ENCODE measurements at places on chromosomes 12 and 14.

DNA sequence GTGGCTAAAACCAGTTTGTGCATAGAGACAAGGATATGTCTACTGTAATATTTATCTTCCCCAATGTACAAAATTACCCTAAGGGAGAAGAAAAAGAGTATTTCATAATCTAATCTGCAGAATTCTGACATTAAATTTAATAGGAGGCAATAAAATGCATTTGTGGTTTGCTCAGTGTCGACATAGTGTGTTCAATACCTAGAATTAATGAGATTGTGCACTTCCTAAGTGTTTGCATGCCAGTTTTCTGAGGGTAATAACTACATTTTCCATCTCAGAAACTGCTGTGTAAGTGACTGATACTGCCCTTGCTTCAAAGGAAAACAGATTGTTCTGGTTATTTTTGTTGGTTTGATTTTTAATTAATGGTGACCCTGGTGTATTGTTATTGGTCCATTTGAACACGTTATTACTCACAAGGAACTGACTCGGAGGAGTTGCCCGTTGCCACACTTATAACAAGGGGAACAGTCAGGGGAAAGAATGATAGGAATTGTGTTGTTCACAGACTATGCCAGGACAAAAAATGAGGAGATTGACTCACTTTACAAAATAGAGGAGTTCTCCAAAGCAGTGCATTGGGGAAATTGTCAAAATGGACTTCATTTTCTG lies 960.3 kb upstream of the TMEM132C start:
- no peak for DNase-seq

DNA sequence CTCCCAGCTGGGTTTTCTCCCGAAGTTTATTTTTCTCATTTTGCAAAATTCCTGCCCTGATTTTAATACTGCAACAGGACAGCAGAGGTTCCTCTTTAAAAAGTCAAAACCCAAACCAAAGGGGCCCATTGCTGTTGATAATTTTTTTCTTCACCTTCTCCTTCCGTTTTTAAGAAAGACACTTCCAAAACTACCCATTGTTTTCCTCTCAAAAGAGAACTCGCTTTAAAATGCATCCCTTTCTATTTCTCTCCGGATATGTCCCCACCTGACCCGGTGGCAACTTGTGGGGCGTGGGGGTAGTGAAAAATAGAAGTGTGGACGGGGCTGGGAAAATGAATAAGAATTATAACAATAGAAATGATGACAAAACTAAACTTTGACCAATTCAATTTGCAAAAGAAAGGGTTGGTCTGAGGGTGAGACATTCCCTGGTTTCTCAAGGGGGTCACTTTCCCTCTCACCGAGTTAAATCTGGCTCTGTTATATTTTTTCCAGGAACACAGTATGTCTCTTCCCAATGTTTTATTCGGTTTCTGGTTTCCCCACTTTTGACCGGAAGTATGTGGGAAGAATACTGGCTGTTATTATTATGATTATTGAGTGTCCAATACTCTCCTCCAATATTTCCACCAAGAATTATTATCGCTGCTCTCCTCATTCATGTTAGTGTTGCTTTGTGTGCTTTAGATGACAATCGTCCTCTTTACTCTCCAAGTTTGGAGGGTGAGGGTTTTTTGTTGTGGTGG lies 4.1 kb upstream of the TBX5 start:
- no peak for DNase-seq

DNA sequence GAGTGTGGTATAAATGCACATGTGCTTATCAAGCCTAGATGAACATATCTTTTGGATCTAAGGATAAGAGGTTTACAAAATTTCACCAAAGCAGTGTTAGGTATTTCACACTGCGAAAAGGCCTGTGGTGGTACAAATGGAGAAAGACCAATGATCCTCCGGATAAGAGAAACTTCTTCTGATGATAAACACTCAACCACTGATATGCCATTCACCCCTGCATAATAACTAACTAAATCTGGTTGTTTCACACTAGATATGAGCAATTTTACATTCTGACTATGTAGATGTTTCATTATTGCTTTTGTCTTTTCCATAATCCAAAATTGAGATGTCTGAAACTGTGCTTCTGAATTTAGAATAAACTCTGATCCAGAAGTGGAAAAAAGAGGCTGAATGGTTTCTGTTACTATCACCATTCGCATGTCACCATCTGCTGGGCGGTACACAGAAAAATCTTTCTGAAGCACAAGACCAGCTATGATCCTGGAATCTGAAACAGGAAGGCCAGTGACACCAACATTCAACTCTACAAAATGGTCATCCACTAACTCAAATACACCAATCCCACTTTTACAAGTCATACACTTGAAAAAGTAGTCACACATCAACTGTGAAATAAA lies 1.3 kb downstream of the BBS10 start:
- no peak for DNase-seq

GRCh38 chr12:2737656-2738241 lies 57.0 kb upstream of the FKBP4 start:
- DNase-seq: no peak

DNA sequence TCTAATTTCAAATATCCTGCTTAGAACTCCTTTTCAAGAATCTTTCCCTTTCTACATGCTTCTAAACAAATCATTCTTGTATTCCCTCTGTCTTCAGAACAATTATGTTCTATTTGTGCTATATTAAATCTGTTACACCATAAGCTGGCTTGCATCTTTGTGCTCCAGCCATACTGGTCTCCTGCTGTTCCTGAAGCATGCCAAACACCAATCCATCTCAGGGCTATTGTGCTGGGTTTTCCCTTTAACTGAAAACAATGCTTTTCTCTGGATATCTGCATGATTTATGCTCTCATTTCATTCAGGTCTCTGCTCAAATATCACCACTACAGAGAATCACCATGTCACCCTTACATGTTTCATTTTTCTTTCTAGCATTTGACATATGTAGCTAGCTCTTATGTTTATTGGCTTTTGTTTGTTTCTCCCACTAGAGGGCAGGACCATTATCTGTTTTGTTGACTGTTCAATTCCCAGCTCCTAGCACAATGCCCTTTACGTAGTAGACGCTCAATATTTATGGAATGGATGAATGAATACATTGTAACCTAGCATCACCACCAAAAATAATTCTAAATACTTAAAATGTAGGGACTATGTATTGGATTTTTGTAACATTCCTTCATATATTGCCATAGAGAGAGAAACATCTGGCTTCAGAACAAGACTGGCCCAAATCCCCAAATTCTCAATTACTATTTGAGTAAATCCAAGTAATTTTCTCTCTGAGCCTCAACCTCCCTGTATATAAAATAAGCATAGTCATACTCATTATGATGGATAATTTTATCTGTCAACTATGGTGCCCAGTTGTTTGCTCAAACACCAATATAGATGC lies 302.0 kb upstream of the SYT1 start:
- DNase-seq: no peak

GRCh38 chr14:45680531-45680930 lies 427.5 kb upstream of the MIS18BP1 start:
- no peak for DNase-seq

GRCh38 chr14:83006121-83006670 lies 1472.5 kb upstream of the SEL1L start:
- DNase-seq: no peak

GRCh38 chr14:75689012-75689411 lies 28.0 kb downstream of the TTLL5 start:
- no peak for DNase-seq

DNA sequence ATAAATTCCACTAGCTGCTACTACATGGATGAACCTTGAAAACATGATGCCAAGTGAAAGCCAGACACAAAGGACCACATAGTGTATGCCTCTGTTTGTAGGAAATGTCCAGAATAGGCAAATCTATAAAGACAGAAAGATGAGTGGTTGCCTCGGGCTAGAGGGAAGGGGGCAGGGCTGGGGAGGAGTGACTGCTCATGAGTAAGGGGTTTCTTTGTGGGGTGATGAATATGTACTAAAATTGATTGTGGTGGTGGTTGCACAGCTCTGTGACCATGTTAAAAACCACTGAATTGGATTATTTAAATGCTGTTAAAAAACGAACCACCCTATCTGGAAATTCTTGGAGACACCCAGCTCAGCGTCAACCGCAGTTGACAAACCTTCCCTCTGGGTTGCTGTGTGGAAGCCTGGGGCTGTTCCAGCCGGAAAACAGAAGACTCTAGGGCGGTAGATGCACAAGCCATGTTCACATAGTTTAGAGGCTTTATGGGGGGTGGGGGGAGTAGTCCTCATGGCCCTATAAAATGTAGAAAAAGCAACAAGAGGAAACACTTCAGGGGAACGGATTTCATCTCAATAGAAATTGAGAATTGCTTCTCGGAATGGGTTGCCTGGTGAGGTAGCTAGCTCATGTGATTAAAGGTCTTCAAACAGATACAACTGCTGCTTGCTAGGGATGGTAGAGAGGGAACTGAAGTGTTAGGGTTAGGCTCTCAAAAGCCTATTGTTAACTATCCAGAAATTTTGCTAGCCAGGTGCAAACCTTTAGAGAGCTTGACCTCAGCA lies 29.4 kb downstream of the RIN3 start:
- DNase-seq: no peak

DNA sequence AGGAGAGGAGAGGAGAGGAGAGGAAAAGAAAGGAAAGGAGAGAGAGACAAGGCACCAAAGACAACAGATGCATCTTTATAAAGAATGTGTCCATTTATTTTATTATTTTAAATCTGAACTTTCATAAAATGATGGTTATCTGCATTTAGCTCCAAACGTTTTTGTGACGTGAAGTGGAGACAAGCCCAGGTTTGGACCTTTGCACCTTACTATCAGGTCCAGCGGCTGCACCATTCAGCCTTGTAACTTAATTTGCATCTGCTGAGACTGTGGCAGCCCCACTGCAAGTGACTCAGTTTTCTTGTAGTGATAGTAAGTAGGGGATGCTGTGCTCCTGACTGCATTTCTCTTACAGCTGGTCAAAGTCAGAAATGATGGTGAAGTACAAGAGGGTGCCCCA lies 130.7 kb downstream of the NTF3 start:
- DNase-seq: no peak

DNA sequence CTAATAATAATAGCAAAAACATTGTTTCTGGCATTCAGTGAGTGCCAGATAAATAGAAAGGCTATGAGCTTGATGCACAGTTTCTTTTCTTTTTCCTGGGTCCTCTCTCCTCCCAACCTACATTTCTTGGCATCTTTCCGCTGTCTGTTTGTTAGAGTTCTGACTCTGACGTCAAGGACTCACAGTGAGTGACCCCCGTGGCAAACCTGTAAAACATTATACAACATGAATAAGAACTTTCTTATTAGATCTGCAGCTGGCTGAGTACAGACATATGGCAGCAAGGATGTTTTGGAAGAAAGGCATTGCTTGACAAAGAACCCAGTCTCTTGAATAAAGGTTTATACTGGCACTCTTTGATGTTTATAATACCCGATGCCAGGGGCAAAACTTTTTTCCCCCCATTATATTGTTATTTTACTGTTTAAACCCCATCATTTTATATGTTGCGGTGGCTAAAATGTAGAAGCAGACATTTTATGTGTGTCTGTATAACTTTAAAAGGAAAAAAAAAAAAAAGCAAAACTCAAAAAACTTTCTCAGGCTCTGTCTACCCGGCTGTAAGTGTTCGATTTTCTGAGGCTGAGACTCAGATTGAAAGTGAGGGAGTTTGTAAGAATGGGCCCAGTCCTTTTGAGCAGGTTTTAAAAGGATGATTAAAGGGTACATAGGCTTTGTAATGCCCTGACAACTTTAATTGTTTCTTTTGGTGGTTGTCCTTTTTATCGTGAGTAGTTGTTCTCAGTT lies 159.3 kb downstream of the PDE3A start:
- DNase-seq: no peak

DNA sequence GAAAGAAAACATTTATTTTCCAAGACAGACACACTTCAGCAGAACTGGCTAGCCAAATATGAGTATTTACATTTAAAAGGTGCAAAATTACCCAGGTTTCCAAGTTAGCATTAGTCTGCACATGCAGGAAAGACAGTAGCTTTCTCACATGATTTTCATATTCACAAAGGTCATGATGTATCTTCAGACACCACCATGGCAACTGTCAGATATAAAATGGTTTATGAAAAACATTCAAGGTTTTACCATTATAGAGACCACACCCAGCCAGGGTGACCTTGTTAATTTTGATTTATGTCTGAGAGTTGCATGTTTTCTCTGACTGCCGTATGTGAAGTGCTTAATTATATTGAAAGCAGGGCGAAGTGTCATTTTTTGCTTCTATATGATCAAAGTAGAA lies 91.2 kb downstream of the GXYLT1 start:
- no peak for DNase-seq

- no peak for DNase-seq
Observed at GRCh38 chr12:418432-418831, 17.0 kb downstream of the CCDC77 start.

DNA sequence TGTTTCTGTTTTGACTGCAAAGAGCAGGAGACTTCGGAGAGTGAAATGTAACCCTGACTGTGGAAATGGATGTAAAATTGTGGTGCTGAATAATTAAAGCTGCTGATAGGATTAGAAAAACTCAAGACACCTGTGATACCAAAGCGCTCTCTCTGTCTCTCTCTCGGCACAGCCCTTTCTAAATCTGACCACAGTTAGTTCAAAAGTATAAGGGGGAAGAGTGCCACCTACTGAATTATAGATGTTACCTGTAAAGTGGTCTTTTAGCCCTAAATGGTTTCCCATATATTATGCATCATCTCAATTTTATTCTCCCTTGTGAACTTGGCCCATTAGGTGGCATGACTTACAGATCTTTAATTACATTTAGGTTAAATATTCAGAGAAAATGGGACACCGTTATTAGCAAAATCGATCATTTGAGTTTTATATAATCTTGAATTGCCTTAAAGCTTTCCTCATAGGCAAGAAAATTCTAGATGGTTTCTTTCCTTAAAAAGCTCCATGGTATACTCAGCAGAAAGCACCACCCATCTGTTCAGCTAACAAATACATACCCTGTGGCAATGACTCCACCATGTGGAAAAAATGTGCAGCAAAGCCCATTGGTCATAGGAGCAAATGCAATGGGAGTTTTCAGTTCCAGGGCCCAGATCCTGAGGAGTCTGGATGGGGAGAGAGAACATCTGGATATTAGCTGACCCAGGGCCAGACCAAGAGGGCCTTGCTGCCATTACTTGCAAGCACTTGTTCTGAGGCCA lies 18.1 kb downstream of the RFC5 start:
- no peak for DNase-seq

GRCh38 chr12:49536526-49537071 lies 2.2 kb upstream of the KCNH3 start:
- no peak for DNase-seq

DNA sequence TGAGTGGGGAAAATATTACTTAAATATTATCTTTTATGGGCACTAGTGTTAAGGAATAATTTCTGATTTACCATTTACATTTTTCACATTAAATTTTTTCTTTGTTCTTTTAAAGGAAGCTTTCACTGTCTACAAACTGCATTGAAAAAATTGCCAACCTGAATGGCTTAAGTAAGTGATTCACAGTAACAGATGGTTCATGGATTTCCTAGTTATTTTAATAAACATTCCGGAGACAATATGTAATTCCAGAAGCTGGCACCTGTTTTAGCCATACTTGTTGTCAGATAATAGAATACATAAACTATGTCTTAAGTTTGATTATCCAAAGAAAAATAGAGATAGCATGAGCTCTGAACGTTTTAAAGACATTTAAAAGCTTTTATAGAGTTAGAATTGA lies 17.1 kb downstream of the DNAL1 start:
- DNase-seq: no peak
